NCI-H2081 treated with DMSO at 0.1 percent for 48 hours (cell line): ENCODE measurements at places on chromosomes 3 and 15.

GRCh38 chr15:76575679-76576078, 239.1 kb downstream of the ISL2 start:
- DNase-seq: no peak

DNA sequence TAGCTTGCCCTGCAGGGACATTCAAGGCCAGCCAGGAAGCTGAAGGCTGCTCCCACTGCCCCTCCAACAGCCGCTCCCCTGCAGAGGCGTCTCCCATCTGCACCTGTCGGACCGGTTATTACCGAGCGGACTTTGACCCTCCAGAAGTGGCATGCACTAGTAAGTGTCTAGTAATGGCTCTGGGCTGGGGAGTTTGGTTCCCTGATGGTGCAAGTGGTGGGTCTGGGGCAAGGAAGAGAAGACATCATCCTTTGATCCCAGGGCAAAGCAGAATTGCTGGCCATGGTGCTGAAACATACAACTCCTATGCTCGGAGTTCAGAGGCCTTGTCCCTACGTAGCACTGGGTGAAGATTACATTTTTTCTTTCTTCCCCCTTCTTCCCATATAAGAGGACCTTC, 311.4 kb downstream of the EPHB1 start:
- no peak for DNase-seq

GRCh38 chr15:24919446-24919845, 35.3 kb upstream of the SNRPN start:
- no peak for DNase-seq

DNA sequence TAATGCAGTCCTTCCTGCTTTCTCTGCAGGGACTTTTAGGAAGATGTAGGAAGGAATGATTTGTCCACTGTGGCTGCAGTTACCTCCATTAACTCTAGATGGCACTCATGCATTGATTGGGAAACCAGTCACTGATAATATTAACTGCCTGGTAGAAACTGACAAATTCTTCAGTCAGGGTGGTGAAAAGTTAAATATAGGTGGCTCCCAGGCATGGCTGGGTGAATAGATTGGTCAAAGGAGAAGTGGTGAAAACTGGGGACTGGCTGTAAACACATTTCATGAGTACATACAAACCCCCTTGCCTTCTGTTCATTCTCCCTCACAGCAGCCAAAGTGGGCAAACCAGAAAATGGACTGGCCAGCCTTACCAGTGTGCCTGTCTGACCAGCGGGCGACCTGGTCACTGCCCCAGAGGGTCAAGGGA, 333.4 kb downstream of the THSD4 start:
- DNase-seq: peak; percentile 38

DNA sequence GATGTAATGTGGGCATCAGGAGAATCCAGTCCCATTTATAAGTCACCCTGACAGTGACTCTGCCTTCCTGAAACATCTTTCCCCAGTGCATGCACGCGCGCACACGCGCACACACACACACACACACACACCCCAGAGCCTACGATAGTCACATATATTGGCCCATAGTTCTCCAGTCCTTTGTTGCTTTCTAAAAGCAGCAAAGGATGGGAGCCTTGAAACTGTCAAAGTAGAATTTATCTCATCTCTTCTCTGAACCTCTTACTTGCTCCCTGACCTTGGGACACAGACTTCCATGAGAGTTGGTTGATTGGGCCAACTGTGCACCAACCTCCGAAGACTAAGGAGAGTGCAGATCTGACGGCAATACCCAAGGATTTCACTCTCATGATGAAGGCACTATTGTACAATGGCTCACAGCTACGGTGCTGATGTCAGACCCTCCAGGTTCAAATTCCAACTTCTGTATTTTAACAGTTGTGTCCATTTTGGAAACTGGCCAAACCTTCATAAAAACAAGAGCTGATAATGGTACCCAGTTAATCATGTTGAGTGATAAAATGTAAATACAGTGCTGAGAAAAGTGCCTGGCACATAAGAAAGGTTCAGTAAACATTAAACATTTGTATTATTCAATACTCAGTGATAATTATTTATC, 8.3 kb downstream of the CPA3 start:
- DNase-seq: peak; percentile 68

- no peak for DNase-seq
Observed at GRCh38 chr3:184334470-184335158, 2.8 kb upstream of the FAM131A start.

DNA sequence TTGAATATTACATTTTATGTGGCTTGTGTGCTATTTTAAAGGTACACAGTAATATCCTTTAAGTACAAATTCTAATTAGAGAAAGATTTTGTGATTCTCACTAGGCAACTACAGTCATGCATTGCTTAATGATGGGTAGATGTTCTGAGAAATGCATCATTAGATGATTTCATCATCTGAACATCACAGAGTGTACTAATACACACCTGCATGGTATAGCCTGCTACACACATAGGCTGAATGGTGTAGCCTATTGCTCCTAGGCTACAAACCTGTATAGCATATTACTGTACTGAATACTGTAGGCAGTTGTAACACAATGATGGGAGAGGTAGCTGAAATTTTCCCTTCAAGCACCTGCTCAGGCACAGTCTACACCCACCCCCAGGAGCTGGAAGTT, 217.4 kb upstream of the EOMES start:
- DNase-seq: no peak

- no peak for DNase-seq
Observed at GRCh38 chr3:14788644-14789043, 30.1 kb upstream of the FGD5 start.

GRCh38 chr3:158918451-158918850, 116.6 kb downstream of the MFSD1 start:
- DNase-seq: no peak

GRCh38 chr3:154250291-154250690, 74.0 kb downstream of the DHX36 start:
- no peak for DNase-seq

DNA sequence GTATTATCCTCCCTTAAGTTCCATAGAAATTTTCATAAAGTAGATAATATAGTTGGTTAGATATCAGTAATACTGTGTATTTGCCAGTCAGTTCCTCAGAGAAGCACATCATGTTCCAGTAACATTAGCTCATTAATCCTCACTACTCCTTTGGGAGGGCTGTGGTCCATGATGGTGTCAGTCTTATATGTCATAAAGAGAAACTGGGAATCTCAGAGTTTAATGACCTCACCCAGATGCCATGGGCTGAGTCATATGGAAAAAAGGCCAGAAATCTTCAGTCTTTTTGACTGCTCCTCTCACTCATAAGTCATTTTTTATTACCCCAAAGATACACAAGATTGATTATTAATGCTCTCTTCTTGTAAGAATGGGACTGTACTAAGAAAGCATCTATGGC, 188.6 kb downstream of the CHL1 start:
- DNase-seq: no peak

- DNase-seq: no peak
Observed at GRCh38 chr3:155024006-155024638, 56.0 kb upstream of the MME start.

DNA sequence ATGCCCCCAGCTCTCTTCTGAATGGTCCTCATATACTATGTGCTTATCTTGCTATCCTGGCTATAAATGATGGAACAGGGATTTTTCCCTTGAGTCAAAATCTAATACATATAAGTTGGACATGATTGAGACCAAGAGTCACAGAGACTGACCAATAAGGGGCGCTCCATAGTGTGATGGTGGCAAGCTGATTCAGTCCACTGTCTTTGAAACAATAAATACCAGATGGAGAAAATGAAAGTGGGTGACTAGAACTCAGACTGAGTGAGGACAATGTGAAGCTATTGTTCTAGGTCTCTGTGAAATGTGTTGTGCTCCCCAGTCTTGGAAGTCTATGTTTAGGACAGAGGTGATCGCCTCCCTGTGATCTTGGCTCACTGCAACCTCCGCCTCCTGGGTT, 10.6 kb upstream of the FSTL1 start:
- no peak for DNase-seq

GRCh38 chr3:182910936-182911781, 69.2 kb downstream of the DCUN1D1 start:
- DNase-seq: no peak

GRCh38 chr3:185144784-185145183, 8.1 kb downstream of the C3orf70 start:
- DNase-seq: no peak

- no peak for DNase-seq
Observed at GRCh38 chr3:160162440-160162839, 62.8 kb upstream of the C3orf80 start.

GRCh38 chr3:127607675-127608361, 9.6 kb downstream of the MCM2 start:
- DNase-seq: no peak

DNA sequence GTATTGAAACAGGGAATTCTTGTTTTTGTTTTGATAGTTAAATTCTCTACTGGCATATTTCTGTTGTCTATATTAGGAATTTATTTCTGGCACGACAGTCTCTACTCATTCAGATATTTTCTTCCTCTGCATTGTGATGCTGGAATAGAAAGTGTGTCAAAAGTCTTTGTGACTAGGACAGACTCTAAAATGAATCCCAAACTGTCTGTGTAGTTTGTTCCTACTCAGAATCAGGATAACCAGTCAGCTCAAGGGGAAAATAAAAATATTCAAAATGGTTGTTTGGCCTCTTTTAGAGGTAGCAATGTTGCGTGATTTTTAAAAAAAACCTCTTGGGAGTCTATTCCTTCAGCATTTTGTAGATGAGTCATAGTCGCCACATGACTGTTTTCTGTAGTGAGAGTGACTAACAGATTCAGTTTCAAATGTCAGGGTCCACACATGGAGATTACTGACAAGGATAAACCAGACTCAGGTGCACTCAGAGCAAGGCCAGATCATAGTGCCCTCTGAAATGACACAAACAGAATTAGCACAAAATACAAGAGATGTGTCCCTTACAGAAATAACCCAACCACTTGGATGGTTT, 13.1 kb downstream of the SLC7A14 start:
- no peak for DNase-seq

GRCh38 chr3:76324101-76324500, 538.8 kb upstream of the ZNF717 start:
- DNase-seq: no peak

DNA sequence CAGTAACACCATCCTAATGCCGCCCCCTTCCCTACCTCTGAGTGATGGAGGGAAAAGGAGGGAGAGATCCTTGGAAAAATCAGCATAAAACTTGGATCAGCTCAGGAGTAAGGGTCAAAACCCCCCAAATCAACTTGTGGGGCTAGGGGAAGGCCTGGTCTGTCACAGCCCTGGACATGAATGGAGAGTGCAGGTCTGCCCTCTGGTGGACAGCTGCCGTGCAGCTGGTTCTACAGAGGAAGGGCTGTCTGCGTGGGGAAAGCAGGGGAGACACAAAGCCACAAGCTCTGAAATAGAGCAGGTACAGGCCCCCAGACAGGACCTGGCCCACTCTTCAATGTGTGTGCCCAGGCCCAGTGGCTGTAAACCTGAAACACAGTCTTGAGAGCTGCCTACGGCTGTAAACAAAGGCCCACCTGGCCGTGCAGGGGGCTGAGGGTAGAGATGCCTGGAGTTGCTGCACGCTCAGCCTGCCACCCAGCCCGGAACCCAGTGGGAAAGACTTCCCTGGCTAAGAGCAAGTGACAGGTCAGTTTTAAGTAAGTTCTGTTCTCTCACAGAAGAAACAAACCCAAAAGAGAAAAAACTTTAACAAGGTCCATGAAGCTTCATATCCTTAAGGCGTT, 16.4 kb downstream of the CLK3 start:
- no peak for DNase-seq

DNA sequence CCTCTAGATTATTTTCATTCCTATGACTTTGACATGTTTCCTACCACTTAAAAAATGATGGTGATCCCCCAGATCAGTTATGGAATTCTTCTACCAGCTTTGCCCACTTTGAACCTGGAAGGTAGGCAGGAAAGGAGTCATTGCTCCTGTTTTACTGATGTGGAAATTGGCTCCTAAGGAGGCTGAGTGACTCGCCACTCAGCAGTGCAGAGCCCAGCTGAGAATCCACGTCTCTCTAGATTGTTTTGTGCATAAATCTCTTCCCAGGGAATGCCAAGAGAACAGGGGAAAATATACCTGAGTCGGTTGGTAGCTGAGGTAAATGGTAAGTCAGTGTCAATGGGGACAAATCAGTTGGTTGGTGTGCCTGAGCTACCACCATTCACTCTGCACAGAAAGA, 4.7 kb downstream of the LTF start:
- no peak for DNase-seq

- no peak for DNase-seq
Observed at GRCh38 chr15:60822403-60822802, 343.5 kb upstream of the ICE2 start.

GRCh38 chr15:101397521-101398003, 91.9 kb downstream of the PCSK6 start:
- DNase-seq: no peak

GRCh38 chr3:83835040-83835439, 1123.7 kb upstream of the CADM2 start:
- no peak for DNase-seq

DNA sequence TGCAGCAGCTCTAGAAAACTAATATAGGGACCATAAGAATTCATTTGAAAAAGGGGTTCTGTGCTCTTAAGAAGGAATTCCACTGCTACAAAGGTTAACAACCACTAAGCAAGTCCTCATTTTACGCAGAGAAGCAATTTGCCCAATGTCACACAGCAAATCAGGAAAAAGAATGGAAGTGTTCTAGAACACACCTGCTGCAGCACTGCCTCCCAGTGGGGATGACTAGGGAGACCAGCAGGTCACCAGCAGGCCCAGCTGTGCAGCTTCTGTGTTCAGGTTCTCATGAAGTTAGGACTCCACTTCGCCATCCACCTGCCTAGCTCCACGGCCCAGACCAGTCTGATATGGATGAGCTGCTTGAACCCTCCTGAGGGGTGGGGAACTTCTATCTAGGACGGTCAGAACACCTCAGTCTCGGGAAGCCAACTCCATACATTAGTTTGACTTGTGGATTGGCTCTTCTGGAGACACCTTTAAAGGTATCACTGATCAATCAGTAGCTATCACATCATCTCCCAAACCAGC, 18.6 kb downstream of the POMGNT2 start:
- DNase-seq: no peak

GRCh38 chr3:143226678-143227291, 107.2 kb downstream of the CHST2 start:
- DNase-seq: peak; percentile 13

GRCh38 chr3:33858131-33858530, 59.7 kb downstream of the PDCD6IP start:
- DNase-seq: no peak

DNA sequence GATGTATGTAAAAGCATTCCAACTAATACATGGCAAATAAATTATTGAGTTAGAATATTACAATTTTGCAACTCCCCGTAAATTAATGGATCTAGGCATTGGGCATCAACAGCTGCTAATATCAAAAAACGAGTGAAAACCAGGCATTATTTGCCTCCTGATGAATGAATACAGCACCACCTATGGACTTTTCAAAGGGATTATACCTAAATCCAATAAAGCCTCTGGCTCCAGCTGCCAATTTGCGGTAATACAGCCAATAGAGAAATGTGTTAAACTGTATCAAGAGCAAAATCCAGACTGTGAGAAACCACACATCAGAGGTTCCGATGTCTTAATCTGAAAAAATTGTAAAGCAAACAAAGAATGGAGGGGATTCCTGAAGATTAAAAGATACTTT, 16.3 kb upstream of the A4GNT start:
- DNase-seq: no peak
